ENCODE measurements at places on chromosomes 11 and 22.

GRCh38 chr22:48811885-48812284 is 1015.8 kb downstream of the BRD1 start:
- no peak for DNase-seq

- no peak for DNase-seq
Observed at GRCh38 chr11:74097686-74098237, 73.0 kb downstream of the C2CD3 start.

- no peak for DNase-seq
Observed at GRCh38 chr11:30818721-30819120, 232.6 kb upstream of the MPPED2 start.

DNA sequence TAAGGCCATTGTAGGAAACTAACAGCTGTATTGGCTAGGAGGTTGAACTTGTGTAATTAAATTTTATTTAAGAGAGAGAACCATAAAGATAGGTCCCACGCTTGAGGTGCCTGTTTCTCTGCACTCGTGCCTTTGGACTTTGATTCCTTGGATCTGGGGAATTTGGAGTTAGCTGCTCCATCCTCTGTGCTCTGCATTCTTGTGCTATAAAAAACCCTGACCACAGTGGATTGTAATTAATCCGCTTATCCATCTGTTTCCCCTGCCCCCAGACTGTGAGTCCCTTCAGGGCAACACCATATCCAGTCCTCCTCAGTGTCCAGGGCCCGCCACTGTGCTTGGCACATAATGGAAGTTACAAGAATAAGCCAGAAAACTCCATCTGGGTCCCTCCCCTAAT is 169.8 kb downstream of the SPON1 start:
- no peak for DNase-seq

- DNase-seq: no peak
Observed at GRCh38 chr22:37293172-37293571, 10.9 kb downstream of the CYTH4 start.

DNA sequence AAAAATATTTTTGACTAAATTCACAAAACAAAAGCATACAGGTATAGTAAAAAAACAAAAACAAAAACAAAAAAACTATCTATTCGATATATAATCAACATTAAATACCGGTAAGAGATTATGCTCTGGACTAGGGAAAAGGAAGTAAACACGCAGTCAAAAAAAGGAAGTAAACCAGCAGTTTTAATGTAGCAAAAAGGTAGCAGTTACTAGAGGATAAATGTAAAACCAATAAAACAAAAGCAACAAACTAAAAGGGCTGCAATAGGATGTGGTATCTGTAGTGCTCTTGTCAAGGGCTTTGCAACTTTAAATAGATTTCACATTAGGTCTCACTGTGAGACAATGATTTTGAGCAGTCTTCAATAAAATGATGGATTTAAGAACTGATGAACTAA is 2.4 kb downstream of the TRIM22 start:
- no peak for DNase-seq

- no peak for DNase-seq
Observed at GRCh38 chr11:97048481-97048880, 658.7 kb downstream of the JRKL start.

GRCh38 chr11:117097014-117097388 is 1.2 kb downstream of the SIK3 start:
- no peak for DNase-seq

DNA sequence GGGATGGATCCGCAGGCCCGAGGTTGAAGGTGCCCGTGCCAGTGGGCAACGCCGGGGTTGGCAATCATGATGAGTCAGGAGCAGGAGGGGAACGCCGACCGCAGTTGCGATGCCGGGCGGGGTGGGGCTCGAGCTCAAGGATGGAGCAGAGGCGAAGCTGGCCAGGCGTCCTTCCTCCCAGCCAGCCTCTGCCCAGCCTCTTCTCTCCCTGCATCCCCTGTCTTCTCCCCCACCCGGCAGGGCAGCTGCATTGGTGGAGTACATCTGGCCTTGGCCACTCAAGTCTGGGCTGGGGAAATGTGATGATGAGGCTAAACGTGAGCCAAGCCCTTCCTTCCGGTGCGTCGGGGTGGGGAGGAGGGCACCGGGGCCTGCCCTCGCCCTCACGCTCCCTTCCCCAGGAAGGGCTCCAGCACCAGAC is 3.9 kb downstream of the IFITM10 start:
- no peak for DNase-seq

DNA sequence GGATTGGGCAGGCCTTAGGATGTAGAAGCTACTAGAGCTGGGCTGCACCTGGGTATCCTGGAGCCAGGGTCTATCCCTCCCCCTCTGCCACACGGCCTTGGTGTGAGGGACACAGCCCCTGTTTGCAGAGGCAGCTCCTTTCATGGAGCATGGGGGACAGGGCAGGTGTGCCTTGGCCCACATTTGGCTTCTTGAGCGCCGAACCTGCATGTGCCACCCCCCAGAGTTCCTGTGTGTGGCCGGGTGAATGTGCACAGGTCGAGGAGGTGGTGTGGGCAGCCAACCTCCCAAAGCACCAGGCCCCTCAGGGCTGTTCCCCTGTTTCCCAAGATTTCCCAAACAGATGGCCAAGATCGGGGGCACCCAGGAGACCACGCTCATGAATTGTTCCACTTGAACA is 7.9 kb upstream of the KCNQ1OT1 start:
- DNase-seq: no peak

- DNase-seq: no peak
Observed at GRCh38 chr22:26238596-26238995, 69.3 kb downstream of the SEZ6L start.

GRCh38 chr11:27926981-27927481 is 180.9 kb downstream of the KIF18A start:
- DNase-seq: no peak

- DNase-seq: peak; percentile 74
Observed at GRCh38 chr11:62841361-62842170, 2.2 kb upstream of the WDR74 start.
